ENCODE measurements at places on chromosomes 3 and 15.

DNA sequence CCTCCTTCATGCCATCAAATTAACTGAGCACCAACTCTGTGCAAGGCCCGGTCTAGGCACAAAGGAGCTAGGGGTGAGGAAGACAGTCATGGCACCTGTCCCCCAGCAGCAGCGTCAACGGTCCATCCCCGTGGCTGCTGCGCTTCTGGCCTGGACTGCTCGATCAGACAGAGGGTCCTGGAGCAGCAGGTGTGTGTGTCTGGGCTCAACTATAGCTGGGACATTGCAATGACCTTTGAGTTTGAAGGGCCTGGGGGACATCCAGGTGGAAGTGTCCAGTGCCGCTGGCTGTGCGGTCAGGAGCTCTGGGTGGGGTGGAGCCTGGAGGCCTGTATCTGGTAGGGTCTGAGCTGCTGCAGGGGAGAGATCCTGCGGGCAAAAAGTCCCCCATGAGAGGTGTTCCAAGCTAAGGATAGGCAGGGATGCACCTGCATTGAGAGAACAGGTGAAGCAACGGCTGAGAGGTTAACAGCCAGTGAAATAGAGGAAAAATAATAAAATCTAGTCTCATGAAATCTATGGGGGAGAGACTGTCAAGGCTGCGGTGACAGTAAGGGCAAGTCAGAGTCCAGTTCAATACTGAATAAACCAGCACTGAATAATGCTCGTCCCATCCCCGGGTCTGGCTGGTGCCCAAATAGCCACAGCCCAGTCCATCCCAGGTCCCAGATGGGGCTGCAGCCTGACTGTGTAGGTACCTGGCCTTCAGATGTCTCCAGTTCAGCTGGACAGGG lies 25.4 kb upstream of the SLC41A3 start:
- no peak for DNase-seq

- DNase-seq, result no peak
Observed at GRCh38 chr3:172938788-172939187, 188.3 kb downstream of the ECT2 start.

- DNase-seq, result no peak
Observed at GRCh38 chr3:114034787-114035545, 21.4 kb downstream of the CCDC191 start.

DNA sequence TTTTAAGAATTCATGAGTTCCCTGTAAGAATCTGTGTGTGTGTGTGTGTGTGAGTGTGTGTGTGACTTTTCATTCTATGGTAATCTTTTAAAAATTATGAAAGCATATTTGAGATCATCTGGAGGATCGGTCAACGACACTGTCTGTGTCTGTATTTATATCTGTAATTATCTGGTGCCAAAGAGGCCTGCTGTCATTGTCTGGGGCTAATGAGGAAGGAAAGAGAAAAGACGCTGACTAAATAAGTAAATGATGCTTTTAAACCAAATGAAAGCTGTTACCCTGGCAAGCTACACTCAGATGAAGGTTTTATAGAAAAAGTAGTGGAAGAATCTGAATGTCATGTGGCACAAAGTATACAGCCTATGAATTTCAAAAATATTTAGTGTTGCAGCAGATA lies 439.8 kb downstream of the RBMS3 start:
- DNase-seq, result no peak

GRCh38 chr3:197801891-197802778 lies 11.1 kb downstream of the LRCH3 start:
- DNase-seq, result no peak

- DNase-seq, result no peak
Observed at GRCh38 chr15:74398183-74398582, 30.7 kb upstream of the CYP11A1 start.
